ENCODE measurements at places on chromosomes 11 and 22.

- no peak for DNase-seq
These were observed 1.3 kb upstream of the BARX2 start for GRCh38 chr11:129374081-129374992.

- peak; percentile 28 for DNase-seq
These were observed 76.1 kb upstream of the RTL6 start for GRCh38 chr22:44574057-44574639.

- peak; percentile 88 for DNase-seq
These were observed 58.7 kb upstream of the SLN start for GRCh38 chr11:107770551-107770951.

DNA sequence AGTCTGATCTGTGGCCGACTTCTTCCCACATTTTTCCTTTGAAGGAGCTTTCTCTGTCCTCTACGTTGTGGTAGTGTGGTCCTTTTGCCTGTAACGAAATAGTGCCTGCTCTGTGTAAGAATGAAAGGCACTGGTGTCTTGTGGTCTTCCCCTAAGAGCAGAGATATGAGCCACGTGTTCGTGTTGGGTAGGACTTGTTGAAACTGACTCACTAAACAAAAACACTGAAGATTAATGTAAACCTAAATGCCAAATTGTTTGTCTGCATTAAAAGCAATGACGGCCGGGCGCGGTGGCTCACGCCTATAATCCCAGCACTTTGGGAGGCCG is 10.1 kb upstream of the RPS3 start:
- no peak for DNase-seq

GRCh38 chr11:59943997-59944714 is 5.9 kb downstream of the OOSP1 start:
- DNase-seq, result peak; percentile 54

DNA sequence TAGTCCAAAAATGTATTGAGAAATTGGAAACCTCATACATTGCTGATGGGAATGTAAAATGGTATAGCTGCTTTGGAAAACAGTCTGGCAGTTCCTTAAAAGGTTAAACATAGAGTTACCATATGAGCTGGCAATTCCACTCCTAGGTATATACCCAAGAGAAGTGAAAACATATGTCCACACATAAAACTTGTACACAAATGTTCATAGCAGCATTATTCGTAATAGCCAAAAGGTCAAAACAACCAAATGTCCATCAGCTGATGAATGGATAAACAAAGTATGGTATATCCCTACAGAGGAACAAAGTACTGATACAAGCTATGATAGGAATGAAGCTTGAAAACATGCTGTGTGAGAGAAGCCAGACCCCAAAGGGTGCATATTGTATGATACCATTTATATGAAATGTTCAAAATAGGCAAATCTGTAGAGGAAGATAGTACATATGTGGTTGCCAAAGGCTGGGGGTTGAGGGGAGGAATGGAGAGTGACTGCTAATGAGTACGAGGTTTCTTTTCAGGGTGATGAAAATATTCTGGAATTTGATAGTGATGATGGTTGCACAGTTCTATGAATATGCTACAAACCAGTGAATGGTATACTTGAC is 85.8 kb downstream of the ZBTB16 start:
- DNase-seq, result no peak

DNA sequence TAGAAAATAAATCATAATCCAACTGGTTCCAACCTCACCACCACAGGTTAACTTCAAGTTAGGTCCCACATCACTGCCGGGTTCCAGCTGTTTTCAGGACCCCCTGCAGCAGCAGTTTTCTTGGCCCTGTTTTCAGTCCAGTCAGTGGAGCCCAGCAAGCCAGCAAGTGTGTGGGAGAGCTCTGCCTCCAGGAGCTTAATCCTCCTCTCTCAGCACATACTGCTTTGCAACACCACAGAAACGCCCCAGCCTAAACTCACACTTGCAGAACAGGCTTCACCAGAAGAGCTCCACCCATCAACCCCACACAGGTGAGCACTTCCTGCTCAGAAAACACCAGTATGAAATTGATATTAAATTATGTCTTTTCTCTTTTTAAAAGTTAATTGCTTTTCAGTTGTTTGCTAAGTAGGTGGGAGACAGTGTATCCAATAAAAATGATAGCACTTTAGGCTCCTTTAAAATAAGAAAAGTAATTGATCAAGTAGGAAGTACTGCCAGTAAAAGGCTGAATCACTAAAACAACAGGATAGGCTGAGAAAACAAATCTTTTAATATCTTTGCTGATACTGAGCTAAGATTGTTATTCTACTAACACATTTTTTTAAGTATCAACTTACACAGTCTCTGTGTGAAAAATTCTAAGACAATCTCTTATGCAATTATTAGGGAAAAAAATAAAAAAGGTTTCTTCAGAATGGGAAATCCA is 81.5 kb upstream of the TP53AIP1 start:
- peak; percentile 89 for DNase-seq

GRCh38 chr22:43481568-43482317 is 69.9 kb downstream of the MPPED1 start:
- no peak for DNase-seq

GRCh38 chr11:124876818-124877630 is 11.8 kb downstream of the ROBO3 start:
- DNase-seq, result no peak

DNA sequence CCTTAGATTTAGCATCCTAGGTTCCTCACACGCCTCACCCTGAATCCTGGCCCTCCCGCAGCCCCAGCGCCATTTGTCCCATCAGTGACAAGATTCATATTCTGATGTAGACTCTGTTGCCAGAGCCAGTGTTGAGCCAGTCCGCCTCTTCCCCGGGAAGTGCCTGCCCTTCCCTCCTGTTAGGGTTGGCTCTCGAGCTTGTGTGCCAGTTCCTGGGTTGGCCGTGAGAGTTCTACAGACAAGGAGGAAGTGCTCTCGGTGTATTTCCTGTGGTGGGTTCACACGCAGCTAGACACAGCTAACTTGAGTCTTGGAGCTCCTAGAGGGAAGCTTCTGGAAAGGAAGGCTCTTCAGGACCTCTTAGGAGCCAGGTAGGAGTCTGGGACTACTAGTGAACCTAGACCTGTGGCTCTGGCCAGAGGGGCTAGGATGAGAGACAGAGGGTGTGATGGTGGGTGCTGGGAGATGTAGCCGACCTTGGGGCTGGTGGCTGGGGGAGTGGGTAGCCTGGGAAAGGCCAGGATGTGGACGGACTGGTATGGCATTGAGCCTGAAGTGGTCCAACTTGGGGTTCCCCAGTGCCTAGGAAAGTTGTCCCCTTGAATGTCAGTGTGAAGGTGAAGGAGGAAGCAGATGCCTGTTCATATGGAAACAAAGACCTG is at the start of gene IL18BP:
TSS of gene IL18BP (plus strand) at position 261 of the 662 bp plus-strand sequence. CDS start 1,076 bp downstream, outside the sequence.
- peak; percentile 43 for DNase-seq

GRCh38 chr11:62601122-62601371 is 618 bp downstream of the MTA2 start:
- DNase-seq, result no peak

DNA sequence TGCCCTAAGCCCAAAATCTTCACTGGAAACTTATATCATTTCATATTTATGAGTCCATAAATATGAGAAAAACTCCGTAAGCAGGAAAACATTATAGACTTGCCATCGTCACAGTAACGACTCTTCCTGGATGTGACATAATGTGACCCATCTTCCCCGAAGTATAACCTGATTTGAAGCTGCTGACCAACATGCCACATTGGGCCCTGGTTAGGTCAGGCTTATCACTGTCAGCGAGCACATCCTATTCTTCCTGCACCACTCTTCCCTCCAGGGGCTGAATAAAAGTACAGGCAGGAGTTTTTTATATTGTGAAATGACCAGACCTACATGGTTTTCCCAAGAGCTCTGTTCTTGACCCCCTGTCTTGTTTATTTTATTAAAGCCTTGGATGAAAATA is 12.1 kb upstream of the BLID start:
- DNase-seq, result no peak

GRCh38 chr11:129643031-129643721 is 172.5 kb upstream of the TMEM45B start:
- DNase-seq, result no peak

GRCh38 chr11:66328031-66328301 is 8.3 kb downstream of the RIN1 start:
- DNase-seq, result no peak

DNA sequence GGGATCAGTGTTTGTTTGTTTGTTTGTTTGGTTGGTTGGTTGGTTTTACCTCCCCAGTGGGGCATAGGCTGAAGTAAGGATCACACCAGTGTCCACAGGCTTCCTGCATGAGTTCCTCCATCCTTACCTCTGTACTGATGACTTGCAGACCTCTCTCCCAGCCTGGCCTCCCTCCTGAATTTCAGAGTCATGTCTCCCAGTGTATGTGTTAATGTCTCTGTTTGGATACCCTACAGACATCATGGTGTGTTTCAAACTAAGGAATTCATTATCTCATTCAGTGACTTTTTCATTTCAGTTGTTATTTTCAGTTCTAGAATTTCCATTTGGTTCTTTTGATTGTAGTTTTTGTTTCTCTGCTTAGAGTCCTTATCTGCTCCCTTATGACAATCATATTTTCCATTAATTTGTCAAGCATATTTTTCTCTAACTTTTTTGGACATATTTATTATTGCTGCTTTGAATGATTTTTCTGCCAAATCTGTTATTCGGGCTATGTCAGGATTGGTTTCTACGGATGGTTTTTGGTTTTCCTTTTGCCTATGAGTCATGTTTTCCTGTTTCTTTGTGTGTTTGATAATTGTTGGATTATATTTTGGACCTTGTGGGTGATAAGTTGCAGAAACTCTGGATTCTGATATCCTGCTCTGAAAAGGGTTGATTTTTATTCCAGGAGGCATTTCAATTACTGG is 23.6 kb downstream of the MYEOV start:
- no peak for DNase-seq

DNA sequence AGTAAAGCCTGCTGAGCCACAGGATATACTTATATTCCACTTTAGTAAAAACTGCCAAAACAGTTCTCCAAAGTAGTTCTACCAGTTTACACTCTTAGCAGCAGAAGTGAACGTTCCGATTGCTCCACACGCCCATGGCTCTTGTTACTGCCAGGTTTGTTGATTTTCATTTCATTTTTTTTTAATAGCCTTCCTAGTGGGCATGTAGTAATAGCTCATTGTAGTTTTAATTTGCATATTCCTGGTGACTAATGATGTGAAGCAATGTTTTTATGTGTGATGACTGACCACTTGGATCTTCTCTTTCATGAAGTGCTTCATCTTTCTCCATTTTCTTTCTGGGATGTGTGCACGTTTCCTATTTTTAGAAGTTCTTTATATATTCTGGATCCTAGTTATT is 4.8 kb upstream of the C11orf97 start:
- no peak for DNase-seq

DNA sequence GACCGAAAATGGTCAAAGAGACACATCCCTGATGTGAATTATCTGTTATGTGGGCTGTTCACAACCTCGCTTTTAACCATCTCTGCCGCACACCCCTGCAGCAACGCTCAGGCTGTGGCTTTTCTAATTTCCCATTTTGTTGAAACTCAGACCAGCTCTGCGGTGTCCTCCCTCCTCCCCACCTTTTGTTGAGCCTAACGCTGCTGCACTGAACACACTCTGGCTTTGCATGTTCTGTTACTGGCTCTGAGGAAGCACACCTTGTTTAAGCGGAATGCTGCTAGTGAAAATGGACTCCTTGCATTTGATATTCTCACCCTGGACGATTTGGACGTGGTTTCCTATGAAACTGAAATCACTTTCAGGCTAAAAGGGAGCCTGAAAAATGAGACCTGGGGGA is 198.5 kb upstream of the MTNR1B start:
- no peak for DNase-seq

DNA sequence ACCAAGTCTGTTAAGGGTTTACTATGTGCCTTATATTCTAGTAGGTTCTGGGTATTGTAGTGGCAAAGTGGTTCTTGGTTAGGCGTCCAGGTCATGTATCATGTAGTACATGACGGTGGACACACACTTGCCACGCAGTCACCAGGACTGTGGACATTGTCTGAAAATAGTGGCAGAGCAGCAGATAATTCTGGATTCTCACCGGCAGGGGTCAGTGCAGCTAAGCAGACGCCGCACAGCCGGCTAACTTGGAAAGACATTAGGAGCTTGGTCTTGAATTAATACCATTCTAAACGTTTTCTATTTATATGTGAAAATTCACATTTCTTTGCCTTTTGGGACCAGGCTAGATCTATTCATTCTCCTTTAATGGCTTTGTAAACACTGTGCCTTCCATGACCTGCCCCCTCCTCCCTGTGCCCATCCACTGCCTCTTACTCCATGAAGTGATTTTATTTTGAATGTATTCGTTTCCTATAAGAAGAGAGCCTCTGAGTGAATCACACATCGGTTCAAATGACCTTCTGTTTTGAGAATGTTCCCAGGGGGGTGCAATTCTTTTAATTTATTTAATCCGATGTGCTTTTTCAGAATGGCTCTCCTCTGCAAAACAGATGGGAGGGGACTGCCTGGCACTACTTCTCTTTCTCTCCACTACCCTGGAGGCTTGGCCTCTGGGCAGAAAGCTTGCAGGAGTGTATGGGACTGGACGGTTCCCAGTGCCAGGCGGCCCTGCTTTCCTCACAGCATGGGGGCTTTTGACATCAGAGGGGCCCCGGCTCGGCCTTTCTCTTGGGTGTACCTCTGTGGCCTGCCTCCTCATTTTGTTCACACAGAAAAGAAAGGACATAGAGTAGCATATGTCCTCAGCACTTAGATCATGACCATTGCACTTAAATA is 378.0 kb downstream of the NTM start:
- DNase-seq, result peak; percentile 72

GRCh38 chr11:63673579-63673978 is 2.4 kb upstream of the ATL3 start:
- no peak for DNase-seq

DNA sequence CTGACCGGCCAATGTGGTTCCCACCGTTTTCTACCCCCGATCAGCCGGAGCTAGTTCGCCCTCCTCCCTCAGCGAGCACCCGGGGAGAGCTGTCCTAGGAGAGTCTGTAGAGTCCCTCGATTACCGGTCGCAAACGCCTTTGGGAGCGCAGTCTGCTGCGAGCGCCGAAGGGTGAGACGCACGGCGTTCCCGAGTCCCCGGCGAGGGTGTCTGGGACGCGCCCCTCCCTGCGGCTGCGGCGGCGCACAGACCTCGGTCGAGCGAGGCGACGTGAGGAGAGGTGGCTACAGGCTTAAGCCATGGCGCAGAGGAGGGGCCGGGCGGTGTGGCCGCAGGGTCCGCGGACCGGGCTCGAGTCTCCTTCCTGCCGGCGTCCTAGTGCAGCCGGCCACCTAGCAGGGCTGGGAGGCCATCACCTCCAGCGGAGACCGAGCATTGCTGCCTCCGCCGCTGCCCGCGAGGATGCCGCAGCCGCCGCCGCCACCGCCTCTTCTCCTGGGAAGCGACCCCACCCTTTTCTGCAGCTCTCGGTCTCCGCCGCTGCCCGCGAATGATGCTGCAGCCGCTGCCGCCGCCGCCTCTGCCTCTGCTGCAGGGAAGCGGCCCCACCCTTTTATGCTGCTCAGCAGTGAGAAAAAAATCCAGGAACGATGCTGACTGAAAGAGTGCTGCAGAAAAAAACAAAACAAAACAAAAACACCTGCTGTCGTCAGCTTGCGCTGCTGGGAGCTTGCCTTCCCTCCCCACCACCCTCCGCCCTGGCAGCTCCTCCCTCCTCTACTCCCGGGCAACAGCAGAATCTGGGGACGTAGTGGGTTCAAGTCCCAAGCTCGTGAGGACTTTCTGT is at the start of gene MAP6:
TSS of gene MAP6 (minus strand) at position 588 of the 847 bp plus-strand sequence. CDS start 669 bp downstream, outside the sequence.
- DNase-seq, result peak; percentile 65

Data from islet precursor cell (in vitro differentiated cells).